ENCODE measurements at places on chromosomes 6 and 20.

- no peak for DNase-seq
These were observed 184.6 kb downstream of the ATXN1 start for GRCh38 chr6:16576451-16577368.

DNA sequence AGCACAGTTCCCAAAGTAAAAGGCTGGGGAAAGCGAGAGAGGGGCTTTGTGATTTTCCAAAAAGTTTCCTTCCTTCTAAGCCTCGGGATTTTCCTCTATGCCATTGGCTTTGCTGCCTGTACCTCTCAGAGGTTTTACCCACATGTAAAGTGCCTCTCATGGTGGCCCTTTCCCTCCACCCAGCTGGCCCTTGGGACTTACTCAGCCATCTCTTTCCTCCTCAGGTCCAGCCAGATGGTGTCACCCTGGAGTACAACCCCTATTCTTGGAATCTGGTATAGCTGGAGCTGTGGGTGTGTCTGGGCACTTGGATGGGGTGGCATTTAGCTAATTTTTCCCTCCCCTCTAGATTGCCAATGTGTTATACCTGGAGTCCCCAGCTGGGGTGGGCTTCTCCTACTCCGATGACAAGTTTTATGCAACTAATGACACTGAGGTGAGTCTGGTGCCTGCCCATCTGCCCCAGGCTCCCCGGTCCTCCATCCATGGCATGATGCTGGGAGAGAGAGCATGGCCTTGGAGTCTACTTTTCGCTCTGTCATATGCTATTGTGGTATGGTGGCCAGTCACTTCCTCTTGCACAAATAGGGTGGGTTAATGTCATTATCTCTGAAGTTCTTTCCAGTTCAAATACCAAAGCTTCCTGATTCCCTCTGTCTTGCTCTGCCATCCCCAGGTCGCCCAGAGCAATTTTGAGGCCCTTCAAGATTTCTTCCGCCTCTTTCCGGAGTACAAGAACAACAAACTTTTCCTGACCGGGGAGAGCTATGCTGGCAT is 1.1 kb downstream of the CTSA start:
- no peak for DNase-seq

- DNase-seq, result no peak
These were observed 8.1 kb upstream of the LAMA2 start for GRCh38 chr6:128874863-128875262.

DNA sequence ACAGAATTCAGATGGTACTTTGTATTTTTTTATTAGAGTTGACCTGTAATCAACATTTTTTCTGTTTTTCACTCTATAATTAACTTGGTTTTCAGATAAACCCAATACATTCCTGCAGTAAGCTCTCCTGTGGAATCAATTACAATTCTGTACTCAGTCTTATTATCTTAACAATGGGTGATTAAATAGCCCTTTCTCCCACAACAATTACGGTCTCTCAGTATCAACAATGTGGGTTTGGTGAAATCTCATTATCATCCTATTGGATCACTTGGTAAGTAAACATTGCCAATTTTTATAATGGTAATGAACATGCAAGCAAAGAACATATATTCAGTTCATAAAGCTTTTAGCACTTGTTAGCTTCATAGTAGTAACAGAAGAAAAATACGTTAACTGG is 438.9 kb upstream of the EPHA7 start:
- no peak for DNase-seq

GRCh38 chr6:105484238-105485161 is 81.6 kb upstream of the PREP start:
- DNase-seq, result no peak

DNA sequence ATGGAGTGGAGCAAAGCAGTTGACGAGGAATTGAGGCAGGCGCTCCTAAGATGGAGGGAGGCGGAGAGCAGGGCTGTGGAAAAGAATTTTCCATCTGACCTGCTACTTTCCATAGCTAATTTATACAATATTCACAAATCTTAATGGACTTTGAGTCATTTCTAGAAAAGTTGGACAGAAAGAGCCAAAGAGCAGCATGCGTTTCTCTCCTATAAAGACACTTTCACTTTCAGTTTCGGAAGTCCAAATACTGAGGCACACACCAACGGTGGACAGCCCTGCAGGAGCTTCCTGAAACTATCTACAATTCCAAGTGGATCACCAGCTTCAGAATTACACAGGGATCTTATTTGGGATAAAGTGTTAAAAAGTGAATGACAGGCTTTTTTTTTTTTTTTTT is 43.5 kb downstream of the PANK2 start:
- DNase-seq, result no peak

GRCh38 chr20:45344168-45344860 is 3.9 kb downstream of the SDC4 start:
- no peak for DNase-seq

DNA sequence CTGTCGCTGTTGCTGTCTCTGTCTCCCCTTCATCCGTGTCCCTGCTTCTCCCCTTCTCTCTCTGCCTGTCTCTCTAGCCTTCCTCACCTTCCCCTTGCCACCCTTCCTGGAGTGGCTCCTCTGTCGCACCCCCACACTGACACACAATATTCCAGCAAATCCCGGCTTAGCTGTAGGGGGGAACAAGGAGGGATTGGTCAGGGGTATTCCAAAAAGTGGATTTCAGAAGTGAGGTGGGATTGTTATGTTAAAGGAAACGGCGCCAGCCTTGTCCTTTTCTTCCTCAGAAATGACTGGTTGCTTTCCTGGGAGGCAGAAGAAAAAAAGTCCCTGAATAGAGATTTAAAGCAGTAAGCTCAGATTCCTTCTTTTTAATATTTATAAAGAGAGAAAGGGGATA is 76.3 kb upstream of the SIRPA start:
- DNase-seq, result no peak

- no peak for DNase-seq
These were observed 39.0 kb downstream of the NCOA3 start for GRCh38 chr20:47540443-47541354.

- no peak for DNase-seq
These were observed 621.5 kb upstream of the CDH4 start for GRCh38 chr20:60630609-60631008.

DNA sequence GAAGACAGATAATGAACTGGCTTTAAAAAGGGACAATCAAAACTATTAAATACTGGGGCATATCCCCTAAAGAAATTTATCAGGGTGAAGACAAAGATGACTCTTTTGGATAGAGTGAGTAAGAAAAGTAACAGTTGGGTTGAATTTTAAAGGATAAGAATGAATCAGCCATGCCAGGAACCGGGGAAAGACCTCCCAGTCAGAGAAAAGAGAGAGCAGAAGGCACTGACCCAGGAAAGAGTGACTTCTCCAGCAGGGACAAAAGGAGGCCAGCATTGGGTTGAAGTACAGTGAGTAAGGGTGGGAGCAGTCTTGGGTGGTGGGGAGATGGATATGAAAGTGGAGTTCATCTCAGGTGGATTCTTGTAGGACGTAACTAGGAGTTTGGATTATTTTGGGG is 516.9 kb upstream of the JAG1 start:
- DNase-seq, result no peak

DNA sequence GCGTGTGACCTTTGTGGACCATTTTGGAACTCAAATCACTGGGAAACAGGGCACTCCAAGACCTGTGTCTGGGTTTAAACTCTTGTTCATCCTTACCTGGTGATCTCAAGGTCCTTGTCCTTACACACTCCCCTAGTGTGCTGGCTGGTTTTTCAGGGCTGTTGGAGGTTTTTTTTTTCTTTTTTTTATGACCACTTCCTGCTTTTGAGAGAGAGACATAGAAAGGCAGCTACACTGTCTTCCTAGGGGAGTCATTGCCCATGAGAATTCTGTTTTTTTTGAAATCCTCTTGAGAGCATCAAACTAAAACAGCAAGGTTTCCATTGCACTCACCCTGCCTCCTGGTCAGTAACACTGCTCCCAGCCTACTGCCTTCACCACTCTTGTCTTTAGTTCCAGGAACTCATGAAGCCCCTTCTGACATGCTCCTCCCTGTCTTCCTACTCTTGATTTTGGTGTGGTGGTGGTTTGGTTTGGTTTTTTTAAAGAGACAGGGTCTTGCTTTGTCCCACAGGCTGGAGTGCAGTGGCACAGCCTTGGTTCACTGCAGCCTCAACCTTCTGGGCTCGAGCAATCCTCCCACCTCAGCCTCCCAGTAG is 28.6 kb downstream of the PRPH2 start:
- no peak for DNase-seq

DNA sequence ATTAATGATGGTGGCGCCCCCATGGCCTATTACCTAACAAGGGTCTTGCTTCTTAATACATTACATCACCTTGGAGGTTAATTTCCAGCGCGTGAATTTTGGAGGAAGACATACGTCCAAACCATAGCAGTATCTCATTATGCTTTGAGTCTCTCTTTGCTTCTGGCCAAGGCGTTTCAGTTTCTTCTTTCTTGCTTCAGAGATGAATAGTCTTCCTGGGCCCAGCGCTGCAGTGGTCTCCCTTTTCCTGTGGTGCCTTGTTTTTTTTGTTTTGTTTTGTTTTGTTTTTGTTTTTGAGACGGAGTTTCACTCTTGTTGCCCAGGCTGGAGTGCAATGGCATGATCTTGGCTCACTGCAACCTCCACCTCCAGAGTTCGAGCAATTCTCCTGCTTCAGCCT is 268.4 kb downstream of the SOX4 start:
- no peak for DNase-seq

DNA sequence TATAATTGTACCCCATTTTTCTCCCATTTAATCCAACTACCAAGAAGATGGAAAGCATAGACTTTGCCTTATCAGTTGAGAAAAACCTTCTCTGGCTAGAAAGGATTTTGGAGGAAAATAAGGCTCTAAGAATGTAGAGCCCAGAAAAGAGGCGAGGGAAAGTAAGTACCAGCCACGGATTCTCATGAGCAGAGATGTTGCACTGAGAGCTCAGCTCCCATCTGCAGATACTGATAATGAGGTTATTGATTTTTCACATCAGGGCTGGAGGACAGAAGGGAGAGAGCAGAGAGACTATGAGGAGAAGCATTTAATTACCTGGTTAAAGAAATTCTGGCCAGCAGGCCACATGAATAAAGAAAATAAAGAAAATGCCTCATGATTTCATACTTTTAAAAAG is 104.4 kb upstream of the FAM184A start:
- DNase-seq, result no peak

GRCh38 chr6:147522597-147522996 is 14.1 kb downstream of the SAMD5 start:
- no peak for DNase-seq

GRCh38 chr6:7496266-7496875 is 45.1 kb upstream of the DSP start:
- DNase-seq, result no peak

- no peak for DNase-seq
These were observed 252.9 kb upstream of the TAB2 start for GRCh38 chr6:149064660-149065015.

DNA sequence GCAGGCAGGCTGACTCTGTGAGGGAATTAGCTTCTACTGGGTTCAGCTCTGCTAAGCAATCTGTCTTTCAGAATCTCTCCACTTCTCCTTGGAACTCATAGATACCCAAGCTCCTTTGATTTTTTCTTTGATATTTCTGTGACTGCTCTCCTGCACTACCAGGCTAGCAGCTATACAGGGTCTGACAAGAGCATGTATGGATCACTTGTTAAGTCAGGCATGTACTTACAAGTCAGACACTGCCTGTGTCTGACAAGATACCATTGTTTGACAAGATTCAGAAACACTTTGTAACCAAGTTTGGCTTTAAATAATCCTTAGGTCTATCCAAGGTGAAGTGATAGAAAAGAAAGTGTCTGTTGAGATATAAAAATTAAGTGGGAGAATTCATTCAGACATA is 79.5 kb downstream of the SESN1 start:
- no peak for DNase-seq

DNA sequence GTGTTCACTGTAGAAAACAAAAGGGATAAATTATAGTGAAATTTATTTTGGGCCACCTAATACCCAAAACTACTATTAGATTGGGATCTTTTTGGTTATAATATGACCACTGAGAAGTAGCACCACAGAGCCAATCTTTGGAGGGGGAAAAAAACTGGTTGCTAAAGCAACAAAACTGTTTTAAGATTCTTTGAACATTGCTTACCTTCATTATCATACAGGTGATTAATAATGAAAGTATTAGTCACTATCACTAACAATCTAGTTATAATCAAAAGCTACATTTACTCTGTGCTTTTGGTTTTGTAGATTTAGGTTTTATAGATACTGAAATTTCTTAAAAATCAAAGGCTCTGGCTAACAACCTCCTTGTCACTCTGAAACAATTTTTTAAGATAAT is 31.7 kb downstream of the STX7 start:
- no peak for DNase-seq

GRCh38 chr6:55320696-55321086 is 6.6 kb upstream of the GFRAL start:
- no peak for DNase-seq

All from effector CD8-positive, alpha-beta T cell (primary cell).